ENCODE measurements at places on chromosomes 1 and 21. TPM values are rescaled to one million over a fixed set of nuclear protein-coding genes. Genes with fewer than 3 reads are reported as not detected.

The KLHDC7A gene
- not detected for total RNA-seq

The SPATA6 gene
- 7.6 TPM for total RNA-seq

The LCE3D gene
- not detected for total RNA-seq

The RGS1 gene
- not detected for total RNA-seq

The CFAP45 gene
- 0.29 TPM for total RNA-seq

The FABP3 gene
- total RNA-seq = 38.0 TPM

The TAS1R3 gene
- under 0.01 TPM for total RNA-seq

The WNT3A gene
- not detected for total RNA-seq

Data from osteoblast (primary cell).